Peyer's patch (tissue), 4 donors: ENCODE measurements at places on chromosomes 6 and 20. TPM values are rescaled to one million over a fixed set of nuclear protein-coding genes. Genes with fewer than 3 reads are reported as not detected.

APCDD1L gene
- total RNA-seq, result not detected

ZBP1 gene
- 9.8 TPM for total RNA-seq

DNA sequence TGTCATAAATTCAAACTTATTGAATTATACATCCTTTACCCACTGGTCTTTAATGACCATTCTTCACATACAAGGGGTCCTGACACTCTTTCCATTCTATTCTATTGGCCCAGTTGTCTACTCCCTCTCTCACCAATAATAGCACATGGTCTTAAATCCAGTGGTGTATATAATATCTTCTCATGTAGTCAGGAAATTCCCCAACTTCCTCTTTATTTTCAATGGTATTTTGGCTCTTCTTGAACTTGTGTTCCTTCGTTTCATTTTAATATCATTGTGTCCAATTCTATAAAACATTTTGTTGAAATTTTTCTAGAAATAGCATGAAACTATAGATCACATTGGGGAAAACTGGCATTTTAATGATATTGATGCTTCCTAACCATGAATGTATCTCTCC, 36.8 kb downstream of the PSMB9 start:
- DNase-seq, result no peak

- no peak for DNase-seq
Measured at GRCh38 chr6:2820415-2820814, 21.2 kb downstream of the SERPINB1 start.

GRCh38 chr6:119612911-119613381, 263.4 kb upstream of the MAN1A1 start:
- DNase-seq, result no peak

DNA sequence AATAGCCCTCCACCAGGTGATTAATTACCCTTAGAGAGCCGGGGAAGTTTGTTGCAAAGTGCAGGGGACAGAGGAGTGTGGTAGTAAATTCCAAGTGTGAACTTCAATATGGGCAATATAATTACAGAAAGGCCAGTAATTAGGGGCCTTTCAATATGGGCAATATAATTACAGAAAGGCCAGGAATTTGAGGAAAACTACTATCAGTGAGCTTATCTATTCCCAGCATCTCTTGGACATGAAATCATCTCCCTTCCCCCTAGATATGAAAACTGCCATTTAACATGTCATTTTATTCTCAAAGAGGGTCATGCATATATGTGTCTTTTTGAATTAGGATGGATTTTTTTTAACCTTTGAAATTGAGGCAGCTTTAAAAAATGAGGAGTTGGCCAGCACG, 102.0 kb downstream of the FOXO3 start:
- no peak for DNase-seq

DNA sequence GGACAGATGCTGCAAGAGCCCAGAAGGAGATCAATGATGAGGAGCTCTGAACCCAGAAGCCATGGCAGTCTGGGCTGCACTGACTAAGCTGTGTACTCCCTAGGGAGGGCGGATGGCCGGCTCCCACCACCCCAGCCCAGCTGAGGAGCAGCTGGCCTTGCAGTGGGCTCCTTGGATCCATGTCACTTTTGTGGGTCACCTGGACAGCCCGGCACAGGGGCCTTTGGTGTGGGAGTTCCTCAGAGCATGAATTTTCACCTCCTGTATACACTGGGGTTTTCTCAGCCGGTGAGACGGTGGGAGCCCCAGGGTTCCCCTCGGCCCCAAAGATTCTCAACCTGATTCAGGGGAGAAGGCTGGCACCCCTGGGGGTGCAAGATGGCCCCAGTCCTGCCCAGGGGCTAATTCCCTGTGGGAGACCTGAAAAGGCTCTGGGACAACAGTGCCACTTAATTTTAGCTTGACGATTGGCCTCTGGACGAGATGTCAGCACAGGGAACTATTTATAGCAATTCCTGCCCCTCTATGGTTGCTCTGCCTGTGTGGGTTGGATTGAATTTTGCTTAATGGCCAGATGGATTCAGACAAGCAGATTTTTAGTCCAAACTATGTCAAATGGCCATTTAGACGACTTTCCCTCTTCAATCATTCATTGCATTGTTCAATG, 121.6 kb upstream of the PMEPA1 start:
- DNase-seq, result no peak

- DNase-seq, result no peak
Measured at GRCh38 chr20:44203161-44203560, 7.4 kb downstream of the OSER1 start.

DNA sequence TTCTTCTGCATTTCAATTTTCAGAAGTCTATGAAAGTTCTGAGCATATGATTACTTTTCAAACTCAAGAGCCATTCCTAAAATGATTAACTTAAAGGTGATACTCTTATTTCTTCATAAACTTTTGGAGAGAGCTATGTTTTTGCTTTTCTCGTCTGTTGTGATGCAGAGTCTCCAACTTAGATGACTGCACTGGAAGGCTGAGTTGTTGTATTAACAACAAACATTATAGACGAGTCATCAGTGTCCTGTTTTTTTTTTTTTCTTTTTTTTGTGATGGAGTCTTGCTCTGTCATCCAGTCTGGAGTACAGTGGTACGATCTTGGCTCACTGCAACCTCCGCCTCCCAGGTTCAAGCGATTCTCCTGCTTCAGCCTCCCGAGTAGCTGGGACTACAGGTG, 101.9 kb downstream of the CD109 start:
- no peak for DNase-seq
